ENCODE measurements at places on chromosomes 3 and 15. TPM values are rescaled to one million over a fixed set of nuclear protein-coding genes. Genes with fewer than 3 reads are reported as not detected.

FEZF2 gene
- not detected for total RNA-seq

FRMD4B gene
- total RNA-seq, result 6.9 TPM

DNA sequence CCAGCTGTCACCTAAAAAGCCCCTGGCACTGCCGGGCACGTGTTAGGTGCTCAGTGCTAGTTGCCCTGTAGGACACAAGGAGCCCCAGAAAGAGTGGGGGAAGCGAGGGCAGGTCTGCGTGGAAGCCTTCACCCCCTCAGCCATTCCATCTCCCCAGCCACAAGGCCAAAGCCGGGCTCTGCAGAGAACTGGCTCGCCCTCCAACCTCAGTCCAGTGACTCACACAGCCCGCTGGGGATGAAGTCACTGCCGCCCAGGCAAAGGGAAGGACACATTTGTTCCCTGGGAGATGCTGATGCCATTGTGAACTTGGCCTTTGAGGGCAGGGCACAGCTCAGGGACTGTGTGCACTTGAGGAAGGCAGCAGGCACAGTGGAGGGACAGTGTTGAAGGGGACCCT lies 48.1 kb downstream of the IQSEC1 start:
- DNase-seq, result no peak

NR2E3 gene
- not detected for total RNA-seq

DNA sequence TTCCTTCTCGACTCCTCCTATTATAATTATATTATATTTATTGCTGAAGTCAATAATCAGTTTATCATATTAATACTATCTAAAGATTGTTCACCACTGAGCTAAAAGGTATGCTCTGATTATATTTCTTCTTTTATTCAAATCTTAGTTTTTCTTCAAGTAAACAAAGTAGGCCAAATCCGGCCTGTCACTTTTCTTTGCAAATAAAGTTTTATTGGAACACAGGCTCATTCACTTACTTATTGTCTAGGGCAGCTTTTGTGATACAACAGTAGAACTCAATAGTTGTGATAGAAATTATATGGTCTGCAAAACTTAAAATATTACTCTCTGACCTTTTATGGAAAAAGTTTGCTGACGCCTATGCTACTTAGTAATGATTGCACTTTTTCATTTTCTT lies 92.4 kb upstream of the DNAJC19 start:
- DNase-seq, result no peak

- DNase-seq, result no peak
Observed at GRCh38 chr15:23035964-23036566, 3.3 kb downstream of the TUBGCP5 start.

GRCh38 chr3:98136631-98137030 lies 6.1 kb downstream of the OR5H1 start:
- DNase-seq, result no peak

- no peak for DNase-seq
Observed at GRCh38 chr3:13200946-13201345, 127.7 kb upstream of the IQSEC1 start.

DNA sequence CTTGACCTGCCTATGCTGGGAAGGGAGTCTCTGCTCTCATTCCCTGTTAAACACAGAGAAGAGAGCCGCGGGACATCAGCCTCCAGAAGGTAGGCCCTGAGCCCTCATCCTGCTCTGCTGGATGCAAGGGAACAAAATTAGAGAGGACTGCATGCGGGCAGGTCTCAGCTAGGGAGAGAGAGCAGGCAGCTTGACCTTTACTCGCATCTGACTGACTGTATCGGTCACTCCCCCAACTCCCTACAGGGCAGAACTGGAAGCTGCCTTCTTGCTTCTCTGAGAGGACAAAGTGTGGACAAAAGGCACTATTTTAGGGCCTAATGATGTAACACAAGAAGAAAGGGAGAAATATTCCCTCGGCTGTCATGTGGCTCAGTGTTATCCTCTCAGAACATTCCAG lies 38.7 kb upstream of the ATOSA start:
- DNase-seq, result no peak

FAM227B gene
- total RNA-seq, result 5.5 TPM

ROPN1 gene
- not detected for total RNA-seq

- DNase-seq, result peak; percentile 19
Observed at GRCh38 chr3:148943506-148944205, 47.7 kb upstream of the GYG1 start.

GRCh38 chr3:185318141-185318540 lies 44.8 kb upstream of the MAP3K13 start:
- no peak for DNase-seq

GRCh38 chr3:44021651-44022594 lies 219.8 kb upstream of the TOPAZ1 start:
- no peak for DNase-seq

RBP2 gene
- total RNA-seq, result not detected

Measured in GM12878 (cell line).